Cerebellar nuclear complex (tissue), 1 donor: ENCODE measurements at places on chromosomes 7 and 10.

GRCh38 chr10:72059843-72060822 lies 28.2 kb downstream of the SPOCK2 start:
- no peak for DNase-seq

GRCh38 chr10:11898372-11899066 lies 75.4 kb downstream of the PROSER2 start:
- DNase-seq, result no peak

GRCh38 chr10:351770-352334 lies 216.6 kb downstream of the ZMYND11 start:
- DNase-seq, result no peak

DNA sequence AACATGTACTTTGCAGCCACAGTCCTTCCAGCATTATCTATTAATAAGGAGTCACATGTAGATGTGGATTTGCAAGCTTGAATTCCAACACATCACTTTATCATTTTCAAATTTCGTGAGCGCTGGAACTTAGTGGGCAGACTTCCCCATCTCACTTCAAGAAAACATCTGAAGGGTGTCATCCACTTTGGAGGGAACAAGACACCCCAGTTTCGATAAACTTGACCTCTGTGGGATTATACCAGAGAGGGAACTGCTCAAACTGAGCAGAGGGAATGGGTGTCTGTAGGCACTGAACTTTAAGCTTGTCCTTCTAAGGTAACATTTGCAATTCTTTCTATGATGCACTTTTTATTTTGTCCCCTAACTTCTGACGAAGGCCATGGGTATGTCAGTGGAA lies 27.5 kb downstream of the ADRB1 start:
- DNase-seq, result no peak

DNA sequence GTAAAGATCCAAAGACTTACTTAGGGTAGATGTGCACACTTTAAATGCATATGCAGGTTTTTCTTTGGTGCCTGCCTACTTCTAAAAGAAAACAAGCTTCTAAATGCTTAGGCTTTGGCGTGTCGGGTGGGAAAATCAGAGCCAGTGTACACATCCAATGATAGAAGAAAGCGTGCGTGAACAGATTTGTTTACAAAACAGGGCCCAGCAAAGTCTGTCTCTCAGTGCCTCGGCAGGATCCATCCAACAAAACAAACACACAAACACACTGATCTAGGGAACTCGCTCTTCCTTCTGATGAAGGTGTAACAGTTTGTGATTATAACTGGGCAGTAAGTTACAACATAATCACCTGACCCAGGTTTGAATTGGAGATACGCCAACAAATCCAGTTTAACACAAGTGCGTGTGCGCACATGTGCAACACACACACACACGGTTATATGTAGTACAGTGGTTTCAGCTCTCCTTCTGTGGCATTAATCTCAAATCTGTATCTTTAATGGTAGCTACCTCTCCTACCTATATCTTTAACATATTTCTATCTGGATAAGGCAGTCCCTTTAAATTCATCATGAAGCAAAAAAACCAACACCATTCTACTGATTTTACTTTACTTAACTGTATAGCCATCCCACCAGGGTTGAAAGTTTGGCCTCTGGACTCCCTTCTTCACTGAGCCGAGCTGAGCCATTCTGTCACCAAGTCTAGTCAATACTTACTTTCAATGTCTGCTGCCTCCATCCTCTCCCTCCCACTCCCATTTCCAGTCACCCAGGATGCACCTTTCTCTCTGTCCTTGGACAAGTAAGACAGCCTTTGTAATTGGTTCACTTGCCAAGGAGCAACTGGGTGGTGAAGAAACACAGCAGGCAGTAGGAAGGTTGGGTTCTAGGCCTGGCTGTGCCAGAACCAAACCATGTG lies 184.4 kb upstream of the KLF14 start:
- no peak for DNase-seq

DNA sequence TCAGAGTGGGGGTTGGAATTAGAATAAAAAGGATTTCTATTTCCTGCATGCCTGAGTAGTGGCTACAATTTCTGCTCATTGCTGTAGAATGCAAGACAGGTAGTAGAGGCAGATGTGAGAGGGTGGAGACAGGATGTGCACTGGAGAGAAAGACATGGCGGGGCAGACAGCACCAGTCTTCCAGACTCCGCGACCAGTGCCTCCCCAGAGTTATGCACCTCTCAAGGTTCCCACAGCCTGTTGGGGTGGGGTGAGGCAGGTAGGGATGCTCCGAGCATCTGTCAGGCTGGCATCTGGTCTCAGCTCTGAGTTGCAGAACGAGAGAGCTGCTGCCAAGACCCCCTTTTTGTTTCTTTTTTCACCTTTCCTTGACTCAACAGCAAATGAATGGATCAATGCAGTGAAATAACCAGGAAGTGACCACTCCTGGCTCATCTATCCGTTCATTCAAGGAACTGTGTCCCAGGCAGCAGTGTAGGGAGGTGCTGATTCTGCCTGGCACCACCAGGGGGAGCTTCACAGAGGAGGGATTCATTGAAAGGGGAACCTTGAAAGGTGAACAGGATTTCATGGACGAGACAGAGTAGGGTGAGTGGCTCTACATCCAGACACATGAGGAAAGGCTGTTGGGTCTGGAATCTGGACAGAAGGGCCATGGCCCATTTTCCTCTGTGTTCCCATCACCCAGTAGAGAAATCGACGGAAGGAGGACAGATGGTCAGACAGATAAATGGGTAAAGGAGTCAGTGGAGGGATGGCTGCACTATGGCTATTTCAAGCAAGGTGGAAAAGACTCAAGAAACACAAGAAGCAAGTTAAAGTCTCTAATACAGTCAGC lies 17.2 kb upstream of the SLC18A3 start:
- DNase-seq, result no peak

DNA sequence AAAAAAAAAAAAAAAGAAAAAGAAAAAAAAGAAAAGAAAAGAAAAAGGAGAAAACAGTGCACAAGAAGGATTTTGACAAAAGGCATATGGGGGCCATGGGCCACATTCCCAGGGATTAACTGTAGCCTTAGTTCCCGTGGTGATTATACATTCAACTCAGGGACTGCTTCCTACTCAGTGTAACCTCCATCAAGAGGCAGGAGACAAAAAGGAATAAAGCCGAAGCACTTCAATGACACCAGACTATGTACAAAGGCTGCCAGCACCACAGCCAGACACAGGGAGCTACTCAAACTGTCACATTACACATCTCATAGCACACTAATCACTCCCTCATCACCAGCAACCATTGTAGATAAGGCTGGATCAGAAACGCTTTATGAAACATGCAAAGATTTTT lies 5.1 kb upstream of the PMPCB start:
- no peak for DNase-seq

DNA sequence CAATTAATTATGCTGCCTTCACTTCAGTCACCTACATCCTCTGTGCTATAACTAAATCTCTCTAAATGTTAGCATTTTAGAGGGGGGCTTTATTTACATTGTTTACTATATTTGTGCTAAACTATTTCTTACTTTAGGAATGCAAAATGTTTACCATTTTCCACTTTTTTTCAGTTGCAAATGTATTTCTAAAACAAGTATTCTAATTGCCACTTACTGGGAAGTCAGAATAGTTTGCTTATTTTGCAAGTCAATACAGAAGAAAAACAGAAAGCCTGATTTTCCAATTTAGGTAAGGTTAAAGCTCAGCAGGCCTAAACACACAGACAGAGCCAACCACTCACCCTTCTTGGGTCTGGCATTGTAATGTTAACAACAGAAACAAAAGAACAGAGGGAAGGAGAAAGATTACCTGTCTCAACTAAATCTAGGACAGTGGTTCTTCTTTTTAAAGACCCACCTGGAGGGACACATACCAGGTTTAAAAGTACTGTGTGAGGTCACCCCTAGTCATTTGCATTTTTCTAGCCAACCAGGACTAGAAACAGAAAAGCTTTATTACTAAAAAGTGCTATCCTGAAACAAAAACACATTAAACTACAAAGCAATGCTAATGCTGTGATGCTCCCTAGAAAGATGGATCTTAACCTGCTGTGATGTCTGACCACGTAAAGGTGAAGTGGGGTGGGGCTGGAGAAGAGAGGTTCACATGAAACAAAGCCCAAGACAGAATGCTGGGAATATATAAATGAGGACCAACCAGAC lies 178.2 kb downstream of the SLC25A13 start:
- DNase-seq, result no peak

DNA sequence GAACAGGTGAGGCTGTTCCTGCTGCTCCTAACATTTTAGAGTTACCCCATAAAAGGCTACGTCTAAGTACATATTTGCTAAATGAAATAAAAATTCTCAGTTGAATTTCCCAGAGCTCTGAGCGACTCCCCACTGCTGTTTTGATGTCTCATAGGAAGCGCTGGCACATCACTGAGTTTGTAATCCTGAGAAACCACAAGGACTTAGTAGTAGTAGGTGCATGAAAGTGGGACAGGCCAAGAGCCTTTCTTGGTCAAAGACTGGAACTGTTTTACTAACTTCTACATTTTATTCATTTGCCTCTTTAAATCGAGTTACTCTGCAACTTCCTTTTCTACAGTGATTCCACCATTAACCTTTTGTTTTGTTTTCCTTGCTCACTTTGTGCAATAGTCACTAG lies 85.9 kb downstream of the XPNPEP1 start:
- DNase-seq, result no peak

DNA sequence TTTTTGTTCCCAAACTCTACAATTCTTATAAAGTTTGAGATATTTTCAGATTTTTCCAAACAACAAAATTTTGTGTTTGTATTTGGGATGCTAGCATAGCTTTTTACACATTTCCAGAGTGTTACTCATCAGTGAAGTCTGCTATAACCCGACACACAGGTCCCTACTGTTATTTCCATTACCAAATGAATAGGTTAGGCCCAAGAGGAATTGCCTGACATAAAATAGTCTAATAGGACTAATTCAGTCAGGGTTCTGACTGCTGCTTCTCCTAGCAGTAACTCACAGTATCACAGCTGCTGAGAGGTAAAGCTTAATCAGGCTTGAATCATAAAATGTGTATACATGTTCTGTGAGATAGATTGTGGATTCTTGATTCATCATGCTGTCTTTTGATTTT lies 49.1 kb upstream of the STRIP2 start:
- DNase-seq, result no peak

DNA sequence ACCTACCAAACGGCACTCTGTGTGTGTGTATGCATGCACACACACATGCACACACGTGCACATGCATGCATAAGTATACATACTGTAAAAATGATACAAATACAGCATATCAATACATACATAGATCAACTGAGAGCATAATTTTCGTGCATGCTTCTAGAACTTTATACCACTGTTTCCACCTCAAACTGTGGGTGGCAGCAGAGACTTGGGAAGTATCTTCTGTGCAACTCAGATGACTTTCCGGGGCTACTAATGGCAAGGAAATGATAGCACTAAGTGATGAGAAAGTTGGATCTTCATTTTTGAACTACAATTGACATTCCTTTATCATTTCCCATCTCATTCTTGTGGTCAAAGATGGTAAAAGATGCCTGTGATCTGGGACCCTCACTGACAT lies 570.7 kb downstream of the REEP3 start:
- no peak for DNase-seq

GRCh38 chr10:67990093-67990492 lies 85.0 kb downstream of the HERC4 start:
- no peak for DNase-seq

- no peak for DNase-seq
Measured at GRCh38 chr10:36534471-36535002, 590.9 kb upstream of the ANKRD30A start.

GRCh38 chr10:128156999-128157755 lies 31.0 kb upstream of the MKI67 start:
- no peak for DNase-seq

- no peak for DNase-seq
Measured at GRCh38 chr7:6350433-6351058, 78.1 kb upstream of the CYTH3 start.

GRCh38 chr10:11183015-11183414 lies 165.3 kb downstream of the CELF2 start:
- DNase-seq, result no peak

DNA sequence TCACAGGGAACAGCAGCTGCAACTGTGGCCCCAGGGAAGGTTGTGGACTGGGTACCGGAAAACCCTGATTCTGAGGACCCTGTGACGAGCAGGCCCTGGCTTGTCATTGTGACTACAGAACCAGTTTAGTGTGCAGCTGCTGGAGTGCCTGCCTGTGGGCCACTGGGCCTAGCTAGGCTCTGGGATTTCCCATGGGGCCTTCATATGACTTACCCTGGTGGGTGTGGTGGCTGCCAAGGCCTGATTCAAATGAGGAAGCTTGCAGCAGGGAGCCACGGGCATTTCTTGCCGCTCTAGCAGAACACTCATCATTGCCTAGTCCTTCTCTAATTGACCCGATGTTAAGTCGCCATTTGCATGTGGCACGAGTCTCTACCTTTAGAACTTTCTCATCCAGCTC lies 14.7 kb upstream of the CAMK2G start:
- no peak for DNase-seq

GRCh38 chr10:79155301-79156081 lies 86.7 kb downstream of the ZMIZ1 start:
- DNase-seq, result no peak
